Mesothelial cell of epicardium (in vitro differentiated cells): ENCODE measurements at places on chromosomes 13 and 19. TPM values are rescaled to one million over a fixed set of nuclear protein-coding genes. Genes with fewer than 3 reads are reported as not detected.

The CFAP97D2 gene
- total RNA-seq = not detected in 3 replicates

DNA sequence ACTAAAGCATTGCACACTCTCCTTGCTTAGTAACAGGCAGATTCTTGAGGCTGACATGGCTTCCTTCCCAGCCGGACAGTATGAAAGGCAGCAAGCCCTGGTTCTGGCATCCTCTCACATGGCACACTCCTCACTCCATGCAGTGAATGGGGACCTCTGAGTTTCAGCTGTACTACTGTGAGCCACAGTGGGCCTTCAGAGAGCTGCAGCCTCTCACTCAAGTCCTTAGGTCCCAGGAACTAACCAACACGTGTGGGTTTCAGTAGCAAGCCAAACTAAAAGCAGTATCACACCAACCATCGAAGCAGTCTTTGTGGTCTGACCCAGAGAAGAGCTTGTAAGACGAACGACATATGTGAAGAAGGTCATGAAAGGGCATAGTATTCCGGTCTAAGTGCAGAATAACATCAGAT is 128.2 kb downstream of the TBC1D4 start:
- DNase-seq = no peak

The CLIP3 gene
- total RNA-seq = 58.5 to 59.0 TPM (median 59.0 TPM) in 3 replicates

- DNase-seq = no peak
Observed at GRCh38 chr13:65940720-65941119, 1289.4 kb downstream of the PCDH9 start.

The GPC6 gene
- 106 to 112 TPM (median 110 TPM) in 3 replicates for total RNA-seq

The ZNF714 gene
- total RNA-seq = 32.4 to 33.5 TPM (median 33.1 TPM) in 3 replicates

- DNase-seq = no peak
Observed at GRCh38 chr13:30193279-30194234, 113.8 kb downstream of the KATNAL1 start.

DNA sequence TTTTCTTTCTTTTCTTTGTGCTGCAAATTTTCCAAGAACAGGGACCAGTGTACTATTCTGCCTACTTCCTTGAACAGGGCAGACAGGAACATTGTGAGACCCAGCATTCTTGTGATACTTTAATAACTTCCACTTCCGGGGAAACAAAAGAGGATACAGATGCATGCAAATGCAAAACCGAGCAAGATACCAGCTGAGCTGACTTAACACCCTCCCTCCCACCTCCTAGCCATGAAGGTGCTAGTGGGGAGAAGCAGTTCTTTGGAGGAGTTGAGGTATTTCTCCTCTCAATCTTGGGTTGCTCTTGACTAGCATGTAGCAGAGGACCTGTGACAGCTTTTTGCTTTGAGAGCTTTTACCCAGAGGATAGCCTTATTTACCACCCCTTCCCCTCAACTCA is 111.2 kb downstream of the KLF5 start:
- no peak for DNase-seq

The ZNF224 gene
- total RNA-seq = 39.1 to 42.0 TPM (median 42.0 TPM) in 3 replicates

DNA sequence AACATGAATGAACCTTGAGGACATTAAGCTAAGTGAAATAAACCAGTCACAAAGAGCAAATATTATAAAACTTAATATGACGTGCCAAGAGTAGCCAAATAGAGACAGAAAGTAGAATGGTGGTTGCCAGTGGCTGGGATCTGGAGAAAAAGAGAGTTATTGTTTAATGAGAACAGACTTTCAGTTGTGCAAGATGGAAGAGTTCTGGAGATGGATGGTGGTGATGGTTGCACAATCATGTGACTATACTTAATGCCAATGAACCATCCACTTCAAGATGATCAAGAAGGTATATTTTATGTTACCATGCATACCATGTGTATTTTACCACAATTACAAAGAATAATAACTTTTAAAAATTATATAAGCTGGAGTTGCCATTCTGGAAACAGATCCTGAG is 65.7 kb upstream of the MTIF3 start:
- no peak for DNase-seq

The SHANK1 gene
- 11.9 to 14.0 TPM (median 13.5 TPM) in 3 replicates for total RNA-seq

- no peak for DNase-seq
Observed at GRCh38 chr13:33089311-33089710, 73.1 kb downstream of the KL start.

DNA sequence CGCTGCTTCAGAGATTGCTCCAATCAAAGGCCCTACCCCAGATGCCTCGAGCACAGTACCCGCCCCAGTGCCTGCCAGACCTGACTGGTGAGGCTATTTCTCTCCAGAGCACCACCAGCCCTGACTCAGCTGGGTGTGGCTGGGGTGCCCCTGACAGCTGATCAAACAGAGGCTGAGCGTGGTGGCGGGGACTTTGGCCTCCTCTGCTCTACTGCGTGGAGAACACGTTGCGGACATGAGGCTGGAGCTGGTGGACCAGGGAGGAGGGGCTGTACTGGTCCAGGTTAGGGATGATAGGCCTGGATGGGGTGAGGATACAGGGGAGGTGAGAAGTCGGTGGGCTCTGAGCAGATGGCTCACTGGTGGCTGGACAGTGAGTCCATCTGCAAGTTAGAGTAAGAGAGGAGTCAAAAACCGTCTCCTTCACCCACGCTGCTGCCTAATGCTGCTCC is 3.5 kb upstream of the DOCK6 start:
- DNase-seq = no peak
